Activated CD8-positive, alpha-beta T cell treated with anti-CD3 and anti-CD28 coated beads, Interleukin-2, amount 10 ng/mL, durations not matched to agents 7 days and 5 days (primary cell): ENCODE measurements at places on chromosomes 4 and X. TPM values are rescaled to one million over a fixed set of nuclear protein-coding genes. Genes with fewer than 3 reads are reported as not detected.

PASD1 gene
- not detected for total RNA-seq

GRCh38 chrX:41335958-41336331 is 2.0 kb downstream of the DDX3X start:
- peaks cover 33% of the 10 kb centered on the region for H3K4me1 ChIP-seq
- DNase-seq: peak; percentile 27
- H3K27ac ChIP-seq: peak overlapping the region; percentile 100
- no peaks in the 10 kb centered on the region for H3K27me3 ChIP-seq

DNA sequence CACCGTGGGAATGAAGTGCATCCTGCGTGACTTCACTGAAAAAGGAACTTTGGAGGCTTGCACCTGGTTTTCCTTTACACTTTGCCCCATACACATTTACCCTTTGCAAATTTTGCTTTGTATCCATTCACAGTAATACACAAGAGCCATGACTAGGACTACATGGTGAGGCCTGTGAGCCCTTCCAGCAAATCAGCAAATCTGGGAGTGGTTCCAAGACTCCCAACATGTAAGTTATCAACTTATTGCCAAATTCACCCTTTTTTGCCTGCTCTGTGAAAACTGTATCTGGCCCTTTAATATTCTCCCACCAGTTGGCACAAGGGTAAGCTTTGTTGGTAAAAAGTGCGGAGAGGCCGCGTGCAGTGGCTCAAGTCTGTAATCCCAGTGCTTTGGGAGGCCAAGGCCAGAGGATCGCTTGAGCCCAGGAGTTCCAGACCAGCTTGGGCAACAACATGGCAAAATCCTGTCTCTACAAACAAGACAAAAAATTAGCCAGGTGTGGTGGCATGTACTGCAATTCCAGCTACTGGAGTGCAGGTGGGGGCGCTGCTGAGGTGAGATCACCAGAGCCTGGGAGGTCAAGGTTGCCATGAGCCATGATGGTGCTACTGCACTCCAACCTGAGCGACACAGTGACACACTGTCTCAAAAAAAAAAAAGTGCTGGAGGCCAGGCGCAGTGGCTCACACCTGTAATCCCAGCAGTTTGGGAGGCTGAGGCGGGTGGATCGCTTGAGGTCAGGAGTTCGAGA is 5.0 kb downstream of the PRMT9 start:
- H3K4me3 ChIP-seq: no peak overlapping the region
- H3K4me1 ChIP-seq: peaks cover 21% of the 10 kb centered on the region
- DNase-seq: peak; percentile 26
- peaks cover 37% of the 10 kb centered on the region for H3K36me3 ChIP-seq
- no peak overlapping the region for H3K27ac ChIP-seq

DNA sequence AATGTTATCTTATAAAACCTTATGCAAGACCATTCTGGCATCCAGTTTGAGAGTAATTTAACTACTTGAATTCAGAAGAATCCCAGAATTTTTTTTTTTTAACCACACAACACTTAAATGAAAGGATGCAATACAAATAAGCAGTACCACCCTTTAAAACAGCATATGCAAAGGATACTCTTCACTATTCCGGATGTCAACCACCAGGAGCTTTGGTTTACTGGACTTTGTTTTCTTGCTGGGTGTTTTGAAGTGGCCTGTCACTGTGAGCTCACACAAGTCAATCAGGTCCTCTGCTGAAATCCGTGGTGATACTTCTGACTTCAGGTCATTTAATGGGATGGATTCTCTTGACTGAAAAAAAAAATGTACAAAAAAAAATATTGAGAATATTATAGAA is 200.0 kb downstream of the TBCK start:
- H3K4me1 ChIP-seq: no peaks in the 10 kb centered on the region
- no peak overlapping the region for H3K27ac ChIP-seq
- no peak for DNase-seq
- H3K36me3 ChIP-seq: peaks cover 39% of the 10 kb centered on the region

DNA sequence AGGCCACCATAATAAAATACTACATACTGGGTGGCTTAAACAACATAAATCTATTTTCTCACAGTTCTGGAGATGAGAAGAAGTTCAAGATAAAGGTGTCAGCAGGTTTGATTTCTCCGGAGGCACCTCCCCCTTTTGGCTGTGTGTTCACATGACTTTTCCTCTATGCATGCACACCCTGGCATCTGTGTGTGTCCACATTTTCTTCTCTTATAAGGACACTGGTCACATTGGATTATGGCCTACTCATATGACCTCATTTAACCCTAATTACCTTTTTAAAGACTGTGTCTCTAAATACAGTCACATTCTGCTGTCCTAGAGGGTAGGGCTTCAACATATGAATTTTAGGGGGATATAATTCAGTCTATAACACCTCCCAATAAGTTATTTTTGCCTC is 79.8 kb downstream of the DCLK2 start:
- no peaks in the 10 kb centered on the region for H3K36me3 ChIP-seq
- DNase-seq: no peak
- H3K27me3 ChIP-seq: no peaks in the 10 kb centered on the region
- H3K4me3 ChIP-seq: no peak overlapping the region

SNCA gene
- total RNA-seq: 4.3 TPM

F9 gene
- not detected for total RNA-seq
